H9 (cell line): ENCODE measurements at places on chromosomes 5 and 9. TPM values are rescaled to one million over a fixed set of nuclear protein-coding genes. Genes with fewer than 3 reads are reported as not detected.

TMEM232 gene
- total RNA-seq: 1.6 and 1.8 TPM in 2 replicates

DAPK1 gene
- 78.3 and 79.4 TPM in 2 replicates for total RNA-seq

TRIM36 gene
- 14.6 and 19.3 TPM in 2 replicates for total RNA-seq

EMB gene
- 38.1 and 39.4 TPM in 2 replicates for total RNA-seq

SLCO6A1 gene
- total RNA-seq: 0.46 and 0.77 TPM in 2 replicates

GRCh38 chr9:93575796-93576257 is 557 bp upstream of the PHF2 start:
- H3K27ac ChIP-seq: no peak overlapping the region
- peaks cover 2% of the 10 kb centered on the region; the same call in 1 of the 2 replicates for H3K27me3 ChIP-seq
- peaks cover 7% of the 10 kb centered on the region; the same call in 1 of the 2 replicates for H3K4me1 ChIP-seq
- H3K4me3 ChIP-seq: peak overlapping the region; percentile 91
- peaks cover 3% of the 10 kb centered on the region; the same call in 1 of the 3 replicates for H3K36me3 ChIP-seq

DNA sequence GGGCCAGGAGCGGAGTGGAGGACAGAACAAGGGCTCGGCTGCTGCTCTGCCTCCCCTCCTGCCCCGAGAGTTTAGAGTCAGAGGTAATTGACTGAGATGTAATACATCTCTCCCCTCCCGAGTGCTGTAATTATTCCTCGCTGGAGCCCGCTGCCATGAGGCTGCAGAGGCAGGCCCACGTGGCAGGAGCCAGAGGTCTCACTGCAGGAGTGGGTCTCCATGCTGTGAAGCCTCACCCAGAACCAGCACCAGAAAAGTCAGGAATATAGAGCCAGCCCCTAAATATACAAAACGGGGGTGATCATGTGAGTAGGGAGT is 2.5 kb downstream of the FAM163B start:
- H3K27me3 ChIP-seq: peaks cover 8% of the 10 kb centered on the region; the same call in 1 of the 2 replicates
- no peak overlapping the region for H3K27ac ChIP-seq
- DNase-seq: no peak
- no peak overlapping the region for H3K4me3 ChIP-seq
- no peaks in the 10 kb centered on the region for H3K36me3 ChIP-seq

GRCh38 chr5:72270037-72270436 is 50.0 kb downstream of the MRPS27 start:
- H3K27ac ChIP-seq: no peak overlapping the region
- H3K4me3 ChIP-seq: no peak overlapping the region
- H3K4me1 ChIP-seq: no peaks in the 10 kb centered on the region
- no peaks in the 10 kb centered on the region for H3K27me3 ChIP-seq
- DNase-seq: no peak

- peaks cover 7% of the 10 kb centered on the region for H3K4me1 ChIP-seq
- no peak overlapping the region for H3K27ac ChIP-seq
- peak overlapping the region; percentile 75; the same call in 2 of the 3 replicates for H3K4me3 ChIP-seq
- DNase-seq: no peak
- H3K36me3 ChIP-seq: no peaks in the 10 kb centered on the region
Observed at GRCh38 chr5:43041110-43041668, 1.1 kb upstream of the ANXA2R start.

GRCh38 chr5:169997798-169998197 is 17.5 kb upstream of the INSYN2B start:
- H3K4me1 ChIP-seq: peaks cover 2% of the 10 kb centered on the region; the same call in 1 of the 2 replicates
- H3K36me3 ChIP-seq: no peaks in the 10 kb centered on the region
- no peak for DNase-seq
- no peaks in the 10 kb centered on the region for H3K27me3 ChIP-seq

DNA sequence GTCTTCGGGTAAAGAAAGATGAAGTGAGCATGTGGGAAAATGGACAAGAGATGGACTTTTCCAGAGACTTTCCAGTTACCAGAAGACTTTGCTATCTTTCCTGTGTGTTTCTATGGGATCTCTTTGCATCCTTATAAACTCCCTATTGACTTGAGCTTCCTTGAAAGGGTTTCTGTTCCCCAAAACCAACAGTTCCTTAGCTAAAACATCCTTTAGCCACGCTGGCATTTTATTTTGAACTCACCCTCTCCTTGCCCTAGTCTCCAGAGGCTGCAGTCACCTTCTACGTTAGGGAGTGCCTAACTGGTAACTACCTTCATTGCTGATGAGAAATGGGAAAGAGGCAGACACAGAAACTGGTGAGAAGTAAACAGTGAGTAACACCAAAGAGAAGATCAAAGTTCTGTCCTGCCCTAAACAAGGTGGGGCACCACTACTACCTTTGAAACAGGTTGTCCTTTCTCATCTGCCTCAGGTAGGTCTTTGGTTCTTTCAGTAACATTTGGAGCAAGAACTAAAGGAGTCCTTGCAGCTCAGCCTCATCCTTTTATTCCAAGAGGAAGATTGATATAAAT is 402.9 kb downstream of the ENC1 start:
- H3K27ac ChIP-seq: no peak overlapping the region
- H3K4me1 ChIP-seq: no peaks in the 10 kb centered on the region; the same call in 1 of the 2 replicates
- no peak overlapping the region for H3K4me3 ChIP-seq

- no peak for DNase-seq
- H3K4me3 ChIP-seq: no peak overlapping the region
- no peaks in the 10 kb centered on the region for H3K27me3 ChIP-seq
- no peaks in the 10 kb centered on the region for H3K4me1 ChIP-seq
- no peaks in the 10 kb centered on the region for H3K36me3 ChIP-seq
- H3K27ac ChIP-seq: no peak overlapping the region
Observed at GRCh38 chr5:55897905-55898304, 46.7 kb downstream of the IL31RA start.

GRCh38 chr9:16637911-16638310 is 232.6 kb downstream of the BNC2 start:
- H3K27ac ChIP-seq: no peak overlapping the region
- no peaks in the 10 kb centered on the region for H3K36me3 ChIP-seq
- H3K4me1 ChIP-seq: peaks cover 2% of the 10 kb centered on the region; the same call in 1 of the 2 replicates
- no peaks in the 10 kb centered on the region for H3K27me3 ChIP-seq
- no peak for DNase-seq
- no peak overlapping the region for H3K4me3 ChIP-seq

DNA sequence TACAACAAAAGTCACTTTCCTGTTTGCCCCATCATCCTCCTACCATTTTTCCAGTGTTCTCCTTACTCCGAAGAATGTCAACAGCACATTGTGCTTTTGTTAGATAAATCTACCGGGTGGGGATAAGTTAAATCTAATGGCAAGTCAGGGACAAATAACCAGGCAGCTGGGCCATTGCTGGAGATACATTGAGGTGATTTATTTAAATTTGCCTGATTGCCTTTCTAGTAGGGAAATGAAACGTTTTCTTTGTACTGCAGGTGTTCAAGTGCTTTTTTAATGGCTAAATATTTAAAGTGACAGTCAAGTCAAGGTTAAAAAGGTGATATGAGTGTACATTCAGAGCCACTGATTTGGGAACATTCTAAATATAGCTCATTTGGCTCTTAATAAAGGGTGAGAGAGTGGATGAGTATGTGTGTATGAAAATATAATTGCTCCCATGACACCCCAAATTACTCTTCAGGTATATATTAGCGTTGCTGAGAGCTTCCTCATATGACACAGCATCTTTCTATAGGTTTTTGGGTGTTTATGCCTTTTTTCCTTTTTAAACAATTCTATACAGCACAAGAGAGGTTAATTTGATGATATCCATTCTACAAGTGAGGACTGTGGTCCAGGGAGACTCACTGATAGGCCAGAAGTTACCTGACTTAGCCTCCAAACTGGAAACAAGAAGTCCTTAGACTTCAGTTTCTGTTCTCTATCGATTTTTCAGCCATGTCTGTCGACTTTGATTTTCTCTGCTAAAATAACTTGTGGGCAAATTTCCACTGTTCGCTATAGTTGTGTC is 51.9 kb downstream of the DMRT2 start:
- H3K27me3 ChIP-seq: no peaks in the 10 kb centered on the region
- no peak for DNase-seq
- no peak overlapping the region; the same call in 2 of the 3 replicates for H3K4me3 ChIP-seq

- H3K27me3 ChIP-seq: no peaks in the 10 kb centered on the region
- H3K27ac ChIP-seq: no peak overlapping the region
- no peak overlapping the region for H3K4me3 ChIP-seq
Observed at GRCh38 chr9:7479300-7479699, 320.3 kb downstream of the DMAC1 start.

DNA sequence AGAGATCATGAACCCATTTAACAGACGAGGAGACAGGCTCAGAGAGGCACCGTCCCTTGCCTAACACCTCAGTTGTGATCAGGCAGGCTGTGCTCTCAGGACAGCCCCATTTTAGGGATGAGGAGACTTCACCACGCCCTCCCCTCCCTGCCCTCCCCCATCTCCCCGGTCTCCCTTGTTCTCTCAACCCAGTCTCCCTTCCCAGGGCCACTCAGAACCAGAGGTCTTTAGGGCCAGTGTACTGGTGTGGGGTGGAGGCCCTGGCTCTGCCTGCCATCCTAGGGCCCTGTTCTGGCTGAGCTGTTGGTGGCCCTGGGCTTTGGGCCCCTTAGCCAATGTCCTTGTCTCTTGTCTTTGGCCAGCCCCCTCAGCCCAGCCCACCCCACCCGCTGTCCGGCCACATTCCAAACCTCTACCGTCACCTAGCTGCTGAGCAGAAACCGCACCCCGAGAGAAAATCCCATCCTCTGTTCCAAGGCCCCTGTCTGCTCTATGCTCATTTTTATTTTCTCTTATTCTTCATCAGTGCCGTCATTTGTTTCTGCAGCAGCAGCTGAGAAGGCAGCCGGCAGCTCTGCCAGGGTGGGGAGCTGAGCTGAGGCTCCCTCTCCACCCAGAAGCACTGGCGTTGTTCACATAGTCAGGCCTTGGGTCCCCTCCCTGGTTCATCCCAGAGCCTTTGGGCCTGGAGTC is 33.9 kb downstream of the OLFML2A start:
- peak; percentile 94 for DNase-seq
- no peak overlapping the region for H3K27ac ChIP-seq
- no peaks in the 10 kb centered on the region for H3K27me3 ChIP-seq

GRCh38 chr9:26502311-26502710 is 390.3 kb downstream of the CAAP1 start:
- no peak overlapping the region for H3K4me3 ChIP-seq
- no peaks in the 10 kb centered on the region for H3K4me1 ChIP-seq
- no peaks in the 10 kb centered on the region; the same call in 1 of the 2 replicates for H3K36me3 ChIP-seq
- DNase-seq: peak; percentile 78

DNA sequence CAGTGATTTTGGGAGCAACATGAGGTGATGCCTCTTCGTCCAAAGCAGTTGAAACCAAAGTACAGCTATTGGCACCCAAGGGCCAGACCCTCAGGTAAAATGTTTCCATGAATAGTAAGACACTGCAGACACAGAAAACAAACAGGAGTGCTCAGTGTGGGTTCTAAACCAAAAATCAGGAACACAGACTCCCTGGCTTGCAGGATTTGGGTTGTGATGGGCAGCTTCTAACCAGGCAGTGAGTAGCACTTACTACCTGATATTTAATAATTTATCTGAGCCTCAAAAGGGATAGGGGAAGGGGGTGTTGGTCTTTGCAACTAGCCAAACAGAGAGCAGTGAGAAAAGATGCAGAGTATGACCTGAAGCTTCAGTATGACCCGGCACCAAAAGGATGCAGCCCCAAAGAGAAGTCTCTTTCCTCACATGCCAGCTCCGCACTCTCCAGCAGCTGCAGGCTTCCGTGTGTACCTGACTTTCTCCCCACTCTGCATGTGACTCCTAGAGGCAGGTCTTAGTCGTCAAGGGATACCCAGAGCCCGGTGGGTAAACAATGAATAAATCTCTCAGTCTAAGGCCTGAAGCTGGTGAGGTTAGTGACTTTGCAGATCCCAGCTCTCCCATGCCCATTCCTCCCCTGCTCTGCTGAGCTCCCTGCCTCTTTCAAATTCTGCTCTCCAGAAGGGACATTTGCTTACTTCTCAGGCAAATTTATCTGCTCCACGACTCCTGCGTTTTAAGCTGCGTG is 105.4 kb upstream of the SPOCK1 start:
- no peaks in the 10 kb centered on the region for H3K4me1 ChIP-seq
- no peak overlapping the region for H3K4me3 ChIP-seq
- H3K27ac ChIP-seq: no peak overlapping the region

DNA sequence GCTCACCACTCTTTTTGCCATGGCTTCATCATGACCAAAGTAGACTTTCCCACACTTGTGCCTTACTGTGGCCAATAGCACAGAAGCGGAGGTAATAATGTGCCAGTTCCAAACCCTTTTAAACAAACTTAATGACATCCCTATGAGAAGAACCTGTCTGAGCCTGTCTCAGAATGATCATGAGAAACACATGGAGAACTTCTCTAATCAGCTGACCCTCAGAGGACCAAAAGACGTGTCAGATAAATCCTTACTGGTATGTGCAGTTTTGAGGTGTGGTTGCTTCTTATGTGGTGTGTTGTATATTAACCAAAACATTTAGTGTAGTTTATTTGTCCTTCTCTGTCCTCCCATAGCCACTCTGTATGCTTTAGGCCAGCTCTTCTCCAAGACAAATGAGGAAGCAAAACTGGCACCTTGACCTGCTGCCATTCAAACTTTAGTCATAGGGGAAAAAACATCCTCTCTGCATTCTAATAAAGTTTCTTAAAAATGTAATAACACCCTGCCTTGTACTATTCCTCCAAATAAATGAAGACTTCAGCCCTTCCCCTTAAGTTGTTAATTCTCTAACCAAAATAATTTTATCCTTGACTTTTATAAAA is 168.9 kb downstream of the MUSK start:
- no peaks in the 10 kb centered on the region for H3K36me3 ChIP-seq
- no peak overlapping the region for H3K4me3 ChIP-seq
- no peaks in the 10 kb centered on the region for H3K27me3 ChIP-seq
- H3K27ac ChIP-seq: no peak overlapping the region

GRCh38 chr5:172493461-172493860 is 39.1 kb upstream of the SH3PXD2B start:
- peak; percentile 5 for DNase-seq
- H3K36me3 ChIP-seq: no peaks in the 10 kb centered on the region
- no peaks in the 10 kb centered on the region for H3K4me1 ChIP-seq
- no peak overlapping the region for H3K27ac ChIP-seq

- H3K27ac ChIP-seq: no peak overlapping the region
- H3K4me3 ChIP-seq: peak overlapping the region; percentile 34; the same call in 1 of the 2 replicates
- H3K27me3 ChIP-seq: peaks cover 2% of the 10 kb centered on the region; the same call in 1 of the 2 replicates
- H3K36me3 ChIP-seq: peaks cover 2% of the 10 kb centered on the region; the same call in 2 of the 3 replicates
- H3K4me1 ChIP-seq: peaks cover 14% of the 10 kb centered on the region; the same call in 1 of the 2 replicates
Observed at GRCh38 chr5:14036947-14037346, 92.5 kb upstream of the DNAH5 start.

DNA sequence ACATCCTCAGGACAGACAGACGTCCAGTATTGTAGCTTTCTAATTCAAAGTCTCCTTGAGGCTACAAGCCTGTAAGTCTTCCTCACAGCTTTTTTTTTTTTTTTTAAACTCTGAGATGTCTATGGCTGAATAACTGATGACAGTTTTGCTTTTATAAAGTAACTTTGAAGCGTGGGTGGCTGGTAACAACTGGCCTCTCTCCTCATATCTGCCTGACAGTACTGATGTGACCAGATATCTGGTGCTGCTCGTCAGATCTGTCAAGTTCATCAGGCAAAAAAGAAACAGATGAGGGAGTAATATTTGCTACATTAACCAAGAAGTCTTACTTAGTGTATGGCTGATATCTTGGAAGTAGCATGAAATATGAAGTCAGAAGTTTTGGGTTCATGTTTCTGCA is 72.6 kb downstream of the GDNF start:
- H3K27me3 ChIP-seq: no peaks in the 10 kb centered on the region; the same call in 1 of the 2 replicates
- H3K36me3 ChIP-seq: no peaks in the 10 kb centered on the region
- H3K27ac ChIP-seq: no peak overlapping the region
